ENCODE measurements at places on chromosomes 11 and 22.

DNA sequence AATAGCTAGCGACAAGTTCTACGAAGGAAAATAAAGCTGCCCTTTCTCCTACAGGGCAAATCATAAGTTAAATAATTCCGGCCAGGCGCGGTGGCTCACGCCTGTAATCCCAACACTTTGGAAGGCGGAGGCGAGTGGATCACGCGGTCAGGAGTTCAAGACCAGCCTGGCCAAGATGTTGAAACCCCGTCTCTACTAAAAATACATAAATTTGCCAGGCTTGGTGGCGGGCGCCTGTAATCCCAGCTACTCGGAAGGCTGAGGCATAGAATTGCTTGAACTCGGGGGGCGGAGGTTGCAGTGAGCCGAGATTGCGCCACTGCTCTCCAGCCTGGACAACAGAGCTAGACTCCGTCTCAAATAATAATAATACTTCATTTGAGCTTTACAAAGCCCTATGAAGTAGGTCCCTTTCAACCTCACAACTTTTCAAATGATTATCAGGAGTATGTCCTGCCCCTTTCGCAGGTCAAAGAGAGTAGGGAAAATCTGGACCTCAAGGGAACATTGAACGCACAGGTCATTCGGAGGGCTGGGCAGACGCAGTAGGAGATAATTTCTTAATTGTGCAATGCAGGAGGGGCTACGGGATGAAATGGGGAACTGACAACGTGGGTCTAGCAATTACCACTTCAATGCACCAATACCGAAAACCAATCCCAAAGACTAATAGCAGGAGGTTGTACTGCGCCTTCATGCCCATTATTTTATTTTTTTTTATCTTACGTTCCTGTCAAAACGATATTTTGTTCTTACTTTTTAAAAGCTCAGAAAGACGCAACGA is 590 bp downstream of the COMMD9 start:
- DNase-seq = no peak

- no peak for DNase-seq
Observed at GRCh38 chr11:64140082-64140481, 25.8 kb downstream of the MACROD1 start.

DNA sequence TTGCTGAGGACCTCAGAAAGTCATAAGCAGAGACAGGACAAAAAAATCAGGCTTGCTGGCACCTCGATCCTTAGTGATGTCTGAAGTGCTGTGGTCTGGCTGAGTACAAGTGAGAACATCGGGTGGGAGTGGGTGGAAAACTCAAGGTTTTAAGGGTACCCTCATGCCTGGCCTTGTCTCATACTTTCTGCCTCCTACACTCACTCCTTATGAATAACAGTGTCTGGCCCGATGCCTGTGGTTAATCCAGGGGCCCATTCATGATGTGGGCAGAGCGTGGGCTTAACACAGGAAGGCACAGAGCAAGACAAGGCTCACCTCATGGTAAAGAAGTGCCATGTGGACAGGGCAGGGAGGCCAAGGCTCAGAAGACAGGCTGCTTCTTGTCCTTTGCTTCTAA is 11.0 kb upstream of the UCP3 start:
- no peak for DNase-seq

DNA sequence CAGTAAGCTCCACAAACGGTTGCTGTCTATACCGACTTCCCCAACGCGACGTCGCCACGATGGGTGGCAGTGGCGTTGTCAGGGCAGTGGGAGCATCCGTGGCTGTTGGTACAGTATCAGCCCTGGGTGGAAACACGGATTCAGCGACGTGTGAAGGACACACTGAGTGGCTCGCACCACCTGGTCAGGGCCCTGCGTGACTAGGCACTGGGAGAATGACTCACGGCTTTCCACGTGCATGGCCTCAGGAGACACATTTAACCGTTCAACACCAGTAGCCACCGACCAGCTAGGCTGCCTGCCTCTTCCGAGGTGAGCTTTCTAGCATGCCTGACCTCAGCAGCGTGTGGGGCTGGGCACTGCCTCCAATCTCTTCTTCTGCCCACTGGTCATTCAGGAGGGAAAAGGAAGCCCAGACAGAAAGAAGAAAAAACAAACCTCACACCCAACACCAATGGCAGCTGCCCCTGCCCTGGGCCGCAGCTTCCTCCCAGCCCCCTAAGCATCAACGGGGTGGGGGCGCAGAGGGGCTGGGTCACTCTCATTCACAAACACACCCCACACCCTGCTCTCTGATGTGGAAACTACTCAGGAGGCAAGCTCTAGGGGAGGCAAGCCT is 59.0 kb downstream of the MYH9 start:
- peak; percentile 56 for DNase-seq

DNA sequence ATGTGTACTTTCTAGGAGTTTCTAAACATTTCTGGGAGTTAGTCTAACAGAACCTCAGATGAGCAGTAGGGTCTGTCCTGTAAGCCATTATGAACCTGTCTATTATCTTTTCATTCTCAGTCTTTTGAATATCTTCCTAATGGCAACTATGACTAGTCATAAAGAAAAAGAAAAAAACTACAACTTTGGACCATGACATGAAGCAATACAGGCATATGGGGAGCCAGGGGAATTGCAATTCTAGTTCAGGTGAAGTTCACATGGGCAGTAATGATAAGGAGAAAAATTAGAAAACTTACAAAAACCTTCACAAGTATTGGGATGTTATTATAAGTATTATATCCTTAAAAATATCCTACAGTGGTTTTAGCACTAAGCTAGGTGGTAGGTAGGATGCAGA is 649.0 kb upstream of the ANO5 start:
- no peak for DNase-seq

DNA sequence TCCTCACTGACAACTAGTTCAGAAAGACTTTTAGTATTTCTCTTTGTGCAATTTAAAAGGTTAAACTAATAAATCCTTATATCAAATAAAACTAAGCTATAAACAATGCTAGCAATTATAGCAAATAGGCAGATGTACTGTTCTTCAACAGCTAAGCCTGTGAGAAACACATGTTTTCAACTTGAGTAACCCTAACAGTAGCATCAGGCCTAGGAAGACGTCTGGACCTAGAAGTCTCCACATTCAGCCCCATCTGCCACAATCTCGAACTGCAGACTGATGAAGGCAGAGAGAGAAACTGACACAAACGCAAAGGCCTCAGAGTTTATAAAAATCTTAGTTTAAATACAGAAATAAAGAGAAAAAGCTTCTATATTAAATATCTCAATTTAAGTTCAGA is 2.5 kb downstream of the ST13 start:
- DNase-seq = no peak

DNA sequence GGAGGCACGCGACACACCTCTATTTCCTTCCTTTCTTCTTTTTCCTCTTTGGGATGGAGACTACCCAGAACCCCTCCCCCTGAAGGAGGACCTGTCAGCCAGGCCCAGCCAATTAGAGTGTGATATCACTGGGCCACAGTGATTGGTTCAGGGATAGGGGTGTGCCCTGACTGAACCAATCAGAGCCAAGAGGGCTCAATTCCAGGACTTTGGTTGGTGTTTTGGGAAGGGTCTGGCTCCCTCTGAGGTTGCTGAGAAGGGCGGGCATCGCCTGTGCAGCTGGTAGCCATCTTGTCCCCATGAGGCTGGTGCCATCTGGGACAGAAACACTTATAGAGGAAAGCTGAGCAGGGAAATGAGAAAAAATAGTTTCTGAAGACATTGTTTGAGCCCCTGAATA is 71.4 kb downstream of the CHST1 start:
- no peak for DNase-seq

DNA sequence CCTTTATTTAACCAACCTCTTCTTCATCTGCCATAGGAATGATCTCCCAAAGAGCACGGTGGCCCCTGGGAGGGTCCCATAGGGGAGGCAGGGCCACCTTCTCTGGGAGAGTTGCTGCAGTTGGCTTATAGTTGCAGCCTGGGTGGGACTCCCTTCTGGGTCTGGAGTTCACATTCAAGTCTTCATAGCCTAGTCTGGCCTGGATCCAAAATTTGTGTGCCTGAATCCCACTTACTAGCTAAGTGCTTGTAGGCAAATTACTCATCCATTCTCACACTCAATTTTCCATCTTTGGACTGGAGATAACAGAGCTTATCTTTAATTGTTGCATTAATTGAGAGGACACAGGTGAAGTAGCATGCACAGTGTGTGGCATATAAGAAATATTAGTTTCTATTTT is 163.6 kb downstream of the GRIK4 start:
- DNase-seq = no peak

DNA sequence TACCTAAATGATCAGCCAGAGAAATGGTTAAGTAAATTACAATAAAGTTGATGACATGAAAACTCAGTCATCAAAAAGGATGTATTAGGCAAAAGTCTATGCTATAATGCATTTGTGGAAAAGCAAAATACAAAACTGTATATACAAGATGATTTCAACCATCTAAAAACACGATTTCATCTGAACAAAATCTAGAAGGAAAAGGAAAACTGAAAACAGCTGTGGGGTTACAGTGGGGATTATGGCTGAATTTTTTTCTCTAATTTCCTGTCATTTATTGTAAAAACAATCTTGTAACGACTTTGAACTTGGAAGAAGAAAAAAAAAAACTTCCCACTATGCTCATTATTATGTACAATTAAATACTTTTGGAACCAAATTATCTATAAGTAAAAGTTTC is 30.3 kb downstream of the CHEK2 start:
- DNase-seq = no peak

- no peak for DNase-seq
Observed at GRCh38 chr22:19065929-19066328, 56.3 kb downstream of the DGCR2 start.

- no peak for DNase-seq
Observed at GRCh38 chr22:32018056-32018455, 25.0 kb upstream of the SLC5A1 start.

GRCh38 chr11:118010738-118011461 is 24.7 kb downstream of the IL10RA start:
- DNase-seq = no peak

GRCh38 chr11:6209801-6210200 is 4.4 kb downstream of the C11orf42 start:
- DNase-seq = no peak

GRCh38 chr22:29838599-29838956 is 504 bp upstream of the ASCC2 start:
- DNase-seq = no peak

GRCh38 chr11:91947215-91947820 is 277.3 kb upstream of the FAT3 start:
- no peak for DNase-seq

Measured in stimulated activated CD8-positive, alpha-beta memory T cell treated with anti-CD3 and anti-CD28 coated beads, Interleukin-4, amount 100 ng/mL, for 4 hours (primary cell).